ENCODE measurements at places on chromosomes 11 and 22.

- DNase-seq: no peak
Measured at GRCh38 chr11:30310623-30311022, 12.3 kb upstream of the ARL14EP start.

GRCh38 chr11:95296621-95297025, 65.6 kb upstream of the SESN3 start:
- DNase-seq: no peak

- no peak for DNase-seq
Measured at GRCh38 chr11:131614631-131615030, 244.2 kb downstream of the NTM start.

DNA sequence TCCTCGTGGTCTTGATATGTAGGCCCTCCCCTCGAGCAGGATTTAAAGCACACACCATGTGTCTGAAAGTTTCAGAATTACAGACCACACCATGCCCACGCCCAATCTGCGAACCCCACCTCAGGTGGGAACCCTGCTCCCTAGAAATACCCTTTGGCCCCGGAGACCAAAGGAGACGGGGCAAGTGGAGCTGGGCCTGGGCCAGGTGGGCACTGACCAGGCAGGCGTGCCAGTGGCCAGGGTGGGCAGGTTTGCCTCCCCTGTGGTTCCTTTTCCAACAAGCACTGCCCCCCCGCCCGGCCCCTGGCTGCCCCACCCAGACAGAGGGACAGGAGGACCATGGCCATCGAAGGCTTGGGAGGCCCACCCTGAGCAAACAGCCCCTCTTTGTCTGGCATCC, 400.4 kb downstream of the TBC1D22A start:
- DNase-seq: no peak

- DNase-seq: no peak
Measured at GRCh38 chr11:71421392-71421950, 26.7 kb downstream of the DHCR7 start.

- DNase-seq: no peak
Measured at GRCh38 chr11:111018566-111018965, 227.0 kb upstream of the POU2AF2 start.

DNA sequence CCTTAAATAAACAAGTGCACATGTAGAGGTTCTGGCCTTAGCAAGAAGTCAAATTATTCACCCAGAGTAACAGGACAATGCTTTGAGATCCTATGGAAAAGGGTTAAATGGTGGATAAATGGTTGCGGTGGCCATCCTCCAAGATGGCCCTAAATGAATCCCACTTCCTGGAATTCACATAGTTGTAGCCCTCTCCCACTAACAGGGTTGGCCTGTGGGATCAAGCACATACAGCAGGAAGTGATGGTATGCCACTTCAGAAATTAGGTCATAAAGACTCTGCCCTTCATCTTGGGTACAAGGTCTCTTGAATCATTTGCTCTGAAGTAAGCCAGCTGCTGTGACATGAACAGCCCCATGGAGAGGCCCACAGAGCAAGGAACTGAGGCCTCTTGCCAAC, 1.8 kb downstream of the ZNF280B start:
- DNase-seq: no peak

- no peak for DNase-seq
Measured at GRCh38 chr22:49699476-49699875, 128.2 kb downstream of the BRD1 start.

- no peak for DNase-seq
Measured at GRCh38 chr11:116467823-116468222, 305.0 kb downstream of the BUD13 start.

GRCh38 chr11:134372961-134373360, 39.1 kb downstream of the B3GAT1 start:
- no peak for DNase-seq

DNA sequence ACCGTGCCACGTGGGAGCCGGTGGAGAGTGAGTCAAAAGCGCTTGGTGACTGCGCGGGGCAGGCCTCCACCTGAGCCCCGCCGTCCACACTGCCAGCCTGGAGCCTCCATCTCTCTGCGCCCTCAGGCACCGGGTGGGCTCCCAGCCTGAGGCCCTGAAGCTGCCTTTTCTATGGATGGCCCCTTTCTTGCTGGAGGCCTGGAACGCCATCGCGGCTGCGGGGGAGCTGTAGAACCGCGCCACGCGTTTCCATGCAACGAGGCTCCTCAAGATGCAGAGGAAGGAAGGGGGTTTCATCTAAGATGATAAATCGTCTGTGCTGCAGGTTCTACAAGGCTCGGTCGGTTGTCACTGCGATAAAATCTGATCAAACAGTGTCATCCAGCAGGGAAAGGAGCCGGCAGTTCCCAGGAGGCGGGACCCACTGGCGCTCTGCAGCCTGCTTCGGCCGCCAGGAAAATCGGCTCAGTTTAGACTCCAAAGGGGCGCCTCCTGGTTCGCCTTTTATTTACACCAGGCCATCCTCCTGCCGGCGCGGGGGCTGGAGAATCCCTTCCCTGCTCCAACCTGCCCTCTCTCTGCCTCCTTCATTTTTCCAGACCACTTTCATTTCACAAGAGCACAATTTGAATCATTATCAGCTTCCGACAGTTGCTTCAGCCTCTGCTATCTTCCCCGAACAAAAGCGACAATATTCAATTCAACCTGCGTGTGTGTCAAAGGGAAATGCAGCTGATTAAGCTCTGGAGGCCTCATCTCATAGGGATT, 624.4 kb downstream of the BRD1 start:
- DNase-seq: no peak

DNA sequence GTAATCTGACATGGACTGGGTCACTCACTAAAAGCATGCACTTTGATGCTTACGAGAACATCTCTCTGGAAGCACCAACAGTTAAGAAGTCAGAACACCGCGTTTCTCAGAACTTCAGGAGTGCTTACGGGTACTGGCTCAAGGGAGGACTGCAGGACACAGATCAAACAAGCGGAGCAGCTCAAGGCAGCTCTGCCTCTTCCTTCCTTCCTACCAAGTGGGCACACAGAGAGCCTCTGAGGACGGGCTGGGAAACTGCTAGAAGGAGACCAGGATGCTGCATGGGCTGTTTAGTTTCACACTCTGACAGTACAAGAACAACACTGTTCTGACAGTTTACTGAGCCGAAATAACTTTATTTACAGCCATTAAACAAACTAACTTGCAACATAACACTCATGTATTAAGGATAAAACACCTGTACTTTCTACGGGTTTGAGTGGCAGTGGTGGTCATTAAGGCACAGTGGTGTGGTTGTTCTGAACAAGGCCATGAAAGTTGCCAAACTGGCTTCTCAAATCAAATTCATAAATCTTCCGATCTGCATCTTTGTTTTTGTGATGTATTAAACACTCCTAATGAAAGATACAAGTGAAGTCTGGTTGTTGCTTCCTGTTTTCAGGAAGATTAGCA, 37.5 kb downstream of the ARFGAP3 start:
- no peak for DNase-seq

DNA sequence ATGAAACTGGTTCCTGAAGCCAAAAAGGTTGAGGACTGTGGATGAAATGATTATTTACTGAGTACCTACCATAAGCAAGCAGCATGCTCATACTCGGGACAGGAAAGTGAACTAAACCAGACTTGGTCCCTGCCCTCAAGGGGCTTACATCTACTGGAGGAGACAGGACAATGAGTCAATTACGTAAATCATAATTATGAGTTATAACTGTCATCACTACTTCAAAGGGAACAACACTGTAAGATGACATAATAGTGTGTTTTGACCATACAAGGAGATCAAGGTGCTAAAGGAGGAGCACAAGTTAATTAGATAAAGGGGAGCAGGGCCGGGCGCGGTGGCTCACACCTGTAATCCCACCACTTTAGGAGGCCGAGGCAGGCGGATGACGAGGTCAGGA, 2.5 kb downstream of the FAM227A start:
- no peak for DNase-seq

DNA sequence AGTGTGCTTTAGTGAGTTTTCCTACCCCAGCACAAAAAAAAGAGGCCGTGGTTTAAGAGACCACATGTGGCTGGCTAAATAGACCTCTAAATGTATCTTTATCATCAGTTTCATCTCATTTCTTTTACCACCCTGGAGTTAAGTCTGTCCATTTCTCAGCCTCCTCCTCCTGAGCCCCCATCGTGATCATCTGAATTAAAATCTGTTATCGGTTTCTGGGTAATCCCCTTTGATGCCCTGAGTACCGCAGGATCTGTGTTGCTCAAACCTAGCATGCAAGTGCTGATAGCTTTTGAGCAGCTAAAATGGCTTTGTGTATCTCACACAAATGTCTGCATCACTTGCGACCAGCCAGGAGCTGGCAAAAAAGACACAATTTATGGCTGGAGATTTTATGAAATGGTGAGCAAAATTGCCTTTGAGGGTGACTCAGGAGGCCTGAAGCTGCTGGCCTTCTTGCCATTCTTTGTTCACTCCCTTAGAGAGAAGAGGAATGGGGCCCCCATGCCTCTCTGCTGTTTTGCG, 236.5 kb downstream of the NTM start:
- DNase-seq: no peak

DNA sequence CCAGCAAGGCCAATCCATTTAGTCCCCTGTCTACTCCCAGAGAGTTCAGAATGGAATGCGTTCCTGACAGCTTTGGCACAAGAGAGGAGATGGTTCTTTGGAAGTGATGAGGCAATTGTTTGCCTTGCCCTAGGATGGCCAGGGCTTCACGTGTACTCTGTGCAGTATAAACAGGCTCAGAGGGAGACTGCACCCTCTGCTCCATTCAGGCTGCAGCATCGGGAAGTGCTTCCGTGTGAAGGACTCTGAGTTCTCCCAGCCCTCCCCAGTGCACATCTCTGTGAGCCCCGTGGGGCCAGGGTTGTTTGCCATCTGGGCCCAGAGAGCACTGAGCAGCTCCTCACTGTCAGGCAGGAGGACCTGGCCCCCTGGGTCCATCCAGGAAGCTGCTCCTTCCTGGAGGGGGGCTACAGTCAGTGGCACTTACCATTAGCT, 215.3 kb upstream of the TBCEL start:
- DNase-seq: no peak

- no peak for DNase-seq
Measured at GRCh38 chr11:35360055-35360530, 59.3 kb downstream of the SLC1A2 start.

DNA sequence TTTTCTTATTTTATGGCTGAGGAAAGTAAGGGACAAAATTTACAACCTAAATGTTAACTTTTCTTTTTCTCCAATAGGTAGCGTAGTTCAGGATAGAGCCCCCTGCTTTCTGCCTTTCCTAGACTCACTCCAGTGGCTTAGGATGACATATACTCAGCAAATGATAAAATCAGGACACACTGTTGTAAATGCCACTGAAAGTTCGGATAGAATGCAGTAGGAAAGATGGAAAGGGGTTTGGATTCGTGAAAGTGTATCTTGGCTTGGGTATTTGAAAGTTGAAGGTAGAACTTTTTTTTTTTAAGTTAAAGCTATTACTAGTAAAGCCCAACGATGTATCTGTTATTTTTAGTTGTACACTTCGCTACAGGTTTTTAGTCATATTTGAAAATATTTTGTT, 2.2 kb downstream of the DYNC2H1 start:
- DNase-seq: no peak

DNA sequence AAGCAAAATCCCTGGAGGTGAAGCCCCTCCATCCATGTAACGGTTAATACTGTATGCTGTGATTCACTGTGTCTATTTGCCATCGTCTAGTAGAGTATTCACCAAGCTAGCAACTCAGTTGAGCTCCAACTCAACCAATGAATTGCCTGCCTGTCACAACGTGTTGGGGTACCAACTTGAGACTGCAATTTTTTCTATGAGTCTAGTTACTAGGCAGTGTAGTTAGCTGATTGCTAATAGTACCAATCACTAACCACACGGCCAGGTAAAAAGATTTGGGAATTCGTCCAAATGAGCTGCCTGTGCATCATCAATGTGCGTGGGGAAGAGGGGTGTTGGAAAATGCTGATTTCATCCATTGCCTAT, 1.0 kb upstream of the BTG4 start:
- no peak for DNase-seq

- DNase-seq: no peak
Measured at GRCh38 chr11:102560555-102561011, 30.0 kb upstream of the MMP7 start.

GRCh38 chr11:117913736-117914397, 15.3 kb downstream of the TMPRSS13 start:
- DNase-seq: no peak

DNA sequence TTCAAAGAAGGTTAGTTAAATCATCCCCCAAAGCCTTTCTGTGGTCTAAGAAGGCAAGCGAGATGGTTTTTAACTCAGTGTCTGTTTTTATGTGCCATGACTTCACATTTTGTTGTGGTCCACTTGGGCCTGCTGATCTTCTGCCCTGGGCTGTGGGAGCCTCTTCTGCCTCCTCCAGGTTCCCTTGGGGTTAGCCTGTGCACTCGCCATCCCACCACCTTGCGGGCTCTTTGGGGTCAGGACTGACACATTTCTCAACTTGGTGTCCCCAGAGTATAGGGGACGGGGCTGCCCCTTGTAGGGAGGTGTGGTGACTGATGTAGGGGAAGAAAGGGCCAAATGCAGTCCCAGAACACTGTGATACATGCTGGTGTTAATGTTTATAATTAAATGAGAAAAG, 207.0 kb downstream of the TBC1D22A start:
- DNase-seq: no peak

DNA sequence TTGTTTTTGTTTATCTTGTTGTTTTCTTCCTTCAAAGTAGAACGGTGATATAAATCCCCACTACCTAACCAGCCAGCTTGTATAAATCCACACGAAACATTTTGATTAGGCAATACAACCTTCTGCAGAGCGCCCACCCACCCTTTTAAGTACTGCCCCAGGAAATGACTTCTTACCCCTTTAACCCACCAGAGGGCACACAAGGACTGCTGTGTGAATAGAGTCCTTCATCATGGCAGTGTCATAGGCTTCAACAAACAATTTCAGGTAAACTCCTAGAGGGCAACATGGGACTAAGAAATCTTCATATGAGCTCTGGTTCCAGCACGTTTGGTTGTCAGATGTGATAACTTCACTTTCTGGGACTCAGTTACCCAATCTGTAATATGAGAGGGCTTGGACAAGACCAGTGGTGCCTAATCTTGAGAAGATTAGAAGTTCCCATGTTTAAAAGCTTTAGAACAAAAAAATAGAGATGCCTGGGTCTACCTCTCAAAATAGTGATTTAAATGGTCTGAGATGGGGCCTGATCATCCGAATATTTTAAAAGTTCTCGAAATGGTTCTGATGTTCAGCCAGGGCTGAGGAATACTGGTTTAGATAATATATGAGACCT, 56.1 kb downstream of the PIWIL4 start:
- peak; percentile 9 for DNase-seq

All from stimulated activated CD4-positive, alpha-beta T cell treated with anti-CD3 and anti-CD28 coated beads, Interleukin-12 subunit alpha, Interleukin-12 subunit beta, amount 100 ng/mL, for 4 hours (primary cell).